Stomach (tissue), 19 donors: ENCODE measurements at places on chromosomes 16 and 17.
A peak's percentile ranks its signal among the peaks of the same experiment; 100 is the strongest.

DNA sequence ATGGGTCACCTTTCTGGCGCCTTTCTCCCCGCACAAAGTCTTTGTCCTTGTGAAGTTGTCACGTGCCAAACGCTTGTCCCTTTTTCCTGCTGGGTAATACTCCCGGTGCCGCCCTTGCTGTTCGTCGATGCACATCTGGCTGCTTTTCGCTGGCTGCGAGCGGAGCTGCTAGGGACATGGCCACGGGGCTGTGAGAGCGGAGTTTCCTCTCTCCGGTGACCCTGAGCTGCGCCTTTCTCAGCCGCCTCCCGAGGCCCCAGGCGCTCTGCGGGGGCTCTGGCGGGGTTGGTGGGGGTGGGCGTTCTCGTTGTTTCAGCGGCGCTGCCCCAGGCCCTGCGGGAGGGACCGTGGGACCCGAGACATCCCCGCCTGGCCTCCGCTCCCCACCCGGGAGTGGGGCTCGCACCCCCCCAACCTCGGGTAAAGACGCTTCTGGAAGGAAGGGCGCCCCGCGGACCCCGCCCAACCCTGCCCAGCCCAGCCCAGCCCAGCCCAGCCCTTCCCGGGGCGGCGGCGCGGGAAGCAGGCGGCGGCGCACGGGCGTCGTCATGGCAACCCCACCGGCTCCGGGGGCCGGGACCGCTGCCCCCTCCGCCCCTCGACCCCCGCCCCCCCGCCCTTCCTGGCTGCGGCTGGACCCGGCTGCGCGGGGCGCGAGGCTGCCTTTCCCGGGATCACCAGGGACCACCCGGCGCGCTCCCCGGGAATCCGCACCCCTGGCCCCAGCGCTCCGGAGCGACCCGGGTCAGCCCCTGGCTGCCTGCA lies 12.3 kb downstream of the CHMP6 start:
- DNase-seq = no peak

- peak; percentile 95 for DNase-seq
Observed at GRCh38 chr17:28743243-28744103, at the start of gene TRAF4. TSS of gene TRAF4 (plus strand) at chr17:28744011. CDS start at chr17:28744113, 102 bp downstream.

DNA sequence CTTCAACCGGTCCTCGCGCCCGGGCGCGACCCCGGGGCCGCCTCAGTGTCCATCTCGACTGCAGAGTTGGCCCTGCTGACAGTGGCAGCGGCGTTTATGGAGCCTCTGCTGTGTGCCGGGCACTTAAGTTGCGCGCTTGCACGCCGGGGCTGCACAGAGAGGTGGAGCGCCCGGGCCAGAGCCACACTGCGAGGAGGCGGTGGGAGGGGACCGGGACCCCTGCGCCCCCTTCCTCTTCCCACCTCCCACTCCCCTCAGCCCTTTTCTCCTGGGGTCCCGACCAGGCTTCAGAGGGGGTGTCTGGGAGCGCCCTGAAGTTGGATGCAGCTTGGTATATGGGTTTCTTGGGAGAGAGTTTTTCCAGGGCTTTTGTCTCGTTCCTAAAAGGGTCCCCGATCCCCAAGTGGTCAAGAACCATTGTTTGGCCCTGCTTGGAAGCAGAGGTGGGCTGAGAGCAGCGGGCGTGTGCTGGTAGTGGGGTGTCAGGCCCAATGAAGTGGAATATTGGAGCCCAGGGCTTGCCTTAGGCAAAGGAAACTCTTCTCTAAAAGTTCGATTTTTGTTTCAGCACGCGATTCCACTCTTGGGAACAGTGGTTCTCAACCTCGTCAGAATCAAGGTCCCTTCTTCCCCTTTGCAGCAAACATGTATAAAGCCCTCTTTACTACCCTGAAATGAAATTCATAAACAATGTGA lies 605 bp downstream of the MRTFB start:
- no peak for DNase-seq

GRCh38 chr17:27222515-27222914 lies 71.4 kb upstream of the WSB1 start:
- no peak for DNase-seq

- DNase-seq = no peak
Observed at GRCh38 chr16:27285676-27286196, 17.2 kb upstream of the NSMCE1 start.

- no peak for DNase-seq
Observed at GRCh38 chr16:50301626-50302471, 35.5 kb downstream of the ADCY7 start.

GRCh38 chr16:28293601-28293960 lies 1.3 kb downstream of the SBK1 start:
- DNase-seq = no peak

DNA sequence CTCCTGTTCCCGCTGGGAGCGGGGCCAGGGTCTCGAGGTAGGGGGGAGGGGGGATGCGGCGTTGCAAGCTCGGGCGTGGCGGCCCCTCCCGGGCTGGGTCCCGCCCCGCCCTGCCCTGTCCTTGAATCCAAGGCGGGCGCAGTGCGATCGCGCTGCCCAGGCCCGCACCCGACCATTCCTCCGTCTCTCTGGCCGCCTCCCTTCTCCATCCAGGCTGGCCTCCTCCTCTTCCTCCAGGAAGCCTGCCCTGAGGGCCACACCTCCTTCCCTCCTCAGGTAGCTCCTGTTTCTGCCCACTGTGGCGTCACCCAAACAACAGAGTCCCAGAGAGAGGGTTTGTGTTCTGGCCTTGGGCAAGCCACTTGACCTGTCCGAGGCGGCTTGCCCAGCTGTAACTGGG lies 43.0 kb upstream of the TAC4 start:
- DNase-seq = no peak

- peak; percentile 74 for DNase-seq
Observed at GRCh38 chr16:24041834-24042631, 206.2 kb downstream of the PRKCB start.

DNA sequence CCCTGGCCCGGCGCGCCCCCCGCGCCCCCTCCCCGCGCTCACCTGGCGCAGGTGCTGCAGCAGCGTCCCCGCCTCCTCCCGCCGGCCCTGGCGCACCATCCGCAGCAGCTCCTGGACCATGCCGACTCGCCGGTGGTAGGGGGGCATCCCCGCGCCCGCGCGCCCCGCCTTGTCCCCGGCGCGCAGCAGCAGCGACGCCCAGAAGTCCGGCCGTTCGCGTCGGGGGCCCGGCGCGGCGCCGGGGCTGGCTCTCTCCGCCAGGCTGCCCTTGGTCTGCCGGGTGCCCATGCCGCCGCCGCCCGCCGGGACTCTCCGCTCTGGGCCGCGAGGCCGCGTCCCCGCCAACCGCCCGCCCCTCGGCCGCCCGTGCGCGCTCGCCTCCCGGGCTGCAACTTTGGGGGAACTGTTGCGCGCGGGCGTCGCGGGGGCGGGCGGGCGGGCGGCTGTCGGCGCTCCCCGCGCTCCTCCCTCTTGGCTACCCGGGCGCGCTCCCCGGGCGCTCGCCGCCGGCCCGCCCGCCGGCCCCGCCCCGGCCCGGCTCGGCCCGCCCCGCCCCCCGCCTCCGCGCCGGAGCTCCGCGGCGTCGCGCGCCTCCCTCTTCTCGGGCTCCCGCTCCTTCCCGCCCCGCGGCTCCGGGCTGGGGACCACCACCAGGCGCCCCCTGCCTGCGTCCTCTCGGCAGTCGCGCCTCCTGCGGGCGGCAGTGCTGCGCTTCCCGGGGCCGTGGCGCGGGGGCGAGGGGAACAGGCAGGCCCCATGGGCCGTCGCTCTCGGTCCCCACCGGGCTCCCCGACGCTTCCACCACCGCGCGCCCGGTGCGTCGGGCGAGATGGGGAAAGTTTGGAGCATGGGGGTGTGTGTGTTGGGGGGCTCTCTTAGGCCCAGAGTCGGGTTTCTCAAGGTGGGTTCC lies at the start of gene LRRC75A:
LRRC75A (minus strand) TSS at position 491 of the 910 bp plus-strand sequence; CDS start at position 288, 203 bp downstream.
- DNase-seq = peak; percentile 59

- DNase-seq = no peak
Observed at GRCh38 chr16:30521873-30522641, 4.3 kb downstream of the ZNF768 start.

DNA sequence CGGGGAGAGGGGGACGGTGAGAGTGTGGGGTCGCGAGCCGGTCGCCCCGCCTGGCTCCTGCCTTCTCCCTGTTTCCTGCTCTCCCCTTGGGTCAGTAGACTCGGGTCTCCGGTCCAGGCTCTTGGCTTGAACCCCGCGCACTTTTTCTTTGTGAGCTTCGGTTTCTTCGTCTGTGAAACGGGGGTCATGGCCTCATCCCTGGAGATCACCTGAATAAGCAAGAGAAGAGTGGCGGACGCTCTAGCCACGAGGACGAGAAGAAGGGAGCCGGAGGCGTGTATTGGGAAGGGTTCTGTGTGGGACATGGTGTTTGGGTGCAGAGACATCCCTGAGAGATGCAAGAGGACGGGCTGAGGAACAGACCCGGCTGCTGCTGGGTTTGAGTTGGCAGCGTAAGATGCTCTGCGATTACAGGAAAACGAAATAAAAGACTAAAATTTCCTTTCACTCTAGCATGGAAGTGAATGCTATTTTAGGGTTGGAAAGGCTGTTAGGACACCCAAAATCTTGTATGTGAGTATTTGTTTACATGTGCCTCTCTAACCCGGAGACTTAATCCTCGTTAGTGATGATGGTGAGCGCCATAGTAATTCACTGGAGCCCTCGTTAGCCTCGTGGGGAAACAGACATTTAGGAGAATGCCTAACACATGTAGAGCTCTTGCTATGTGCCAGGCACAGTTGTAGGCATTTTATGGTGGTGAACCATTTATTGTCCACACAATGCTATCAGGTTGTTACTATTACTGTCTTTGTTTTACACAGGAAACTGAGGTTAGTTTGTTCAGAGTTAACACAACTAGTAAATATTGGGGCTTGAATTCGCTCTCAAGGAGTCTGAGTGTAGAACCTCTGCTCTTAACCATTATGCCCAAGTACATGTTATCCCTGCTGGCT lies 646 bp downstream of the KIF22 start:
- no peak for DNase-seq

DNA sequence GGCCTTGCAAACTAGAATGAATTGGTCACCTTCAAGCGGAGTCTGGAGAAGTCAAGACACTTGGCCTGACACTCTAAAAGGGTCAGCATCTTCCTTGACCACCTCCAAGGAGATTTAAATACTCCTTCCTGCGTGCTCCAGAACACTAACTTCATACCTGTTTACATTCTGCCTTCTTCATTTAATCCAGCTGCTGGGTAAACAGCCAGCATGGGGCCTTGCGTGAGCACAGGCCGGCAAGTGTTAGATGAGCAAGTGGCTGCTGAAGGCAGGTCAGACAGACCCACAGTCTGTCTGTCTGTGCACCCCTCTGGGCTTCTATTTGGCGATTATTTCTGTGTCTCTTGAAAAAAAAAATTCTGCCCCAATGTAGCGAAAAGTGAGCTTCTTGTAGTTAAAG lies 153.8 kb downstream of the MSI2 start:
- DNase-seq = no peak

DNA sequence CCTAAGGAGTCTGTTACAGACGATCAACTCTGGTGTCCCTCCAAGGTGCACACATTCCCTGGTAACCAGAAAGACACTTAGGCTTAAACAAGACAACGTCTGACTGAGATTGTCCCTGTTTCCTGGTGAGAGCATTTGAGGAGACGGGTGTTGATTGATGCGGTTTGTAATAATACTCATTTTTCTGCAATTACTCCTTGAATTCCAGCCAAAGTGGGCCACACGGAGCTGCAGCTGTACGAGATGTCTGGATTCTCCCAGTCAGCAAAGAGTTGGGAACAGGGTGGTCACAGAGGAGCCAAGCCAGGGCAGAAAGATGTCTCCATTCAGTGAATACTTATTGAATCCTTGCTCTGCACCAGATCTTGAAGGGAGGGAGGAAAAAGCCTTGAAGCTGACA lies 30.9 kb upstream of the CES5A start:
- DNase-seq = no peak

- peak; percentile 79 for DNase-seq
Observed at GRCh38 chr17:17403899-17404576, 72.8 kb upstream of the MED9 start.

DNA sequence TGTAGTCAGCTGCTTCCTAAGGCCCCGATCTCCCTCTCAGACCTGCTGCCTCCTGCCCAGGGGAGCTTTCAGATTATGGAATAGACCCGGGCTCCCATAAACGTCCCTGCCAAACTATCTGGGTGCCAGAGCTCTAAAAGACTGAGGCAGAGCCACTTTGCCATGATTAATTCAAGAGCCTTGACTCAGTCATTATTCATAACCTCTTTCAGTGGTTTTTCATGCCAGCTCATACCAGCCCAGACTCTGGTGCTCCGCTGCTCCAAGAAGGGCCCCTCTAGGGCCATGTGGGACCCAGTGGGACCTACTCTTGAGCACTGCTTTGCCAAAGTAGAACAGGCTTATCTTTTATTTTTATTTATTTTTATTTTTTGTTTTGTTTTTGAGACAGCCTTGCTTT lies 23.9 kb downstream of the DNAI2 start:
- no peak for DNase-seq

- DNase-seq = no peak
Observed at GRCh38 chr16:3046641-3047386, 453 bp downstream of the MMP25 start.

DNA sequence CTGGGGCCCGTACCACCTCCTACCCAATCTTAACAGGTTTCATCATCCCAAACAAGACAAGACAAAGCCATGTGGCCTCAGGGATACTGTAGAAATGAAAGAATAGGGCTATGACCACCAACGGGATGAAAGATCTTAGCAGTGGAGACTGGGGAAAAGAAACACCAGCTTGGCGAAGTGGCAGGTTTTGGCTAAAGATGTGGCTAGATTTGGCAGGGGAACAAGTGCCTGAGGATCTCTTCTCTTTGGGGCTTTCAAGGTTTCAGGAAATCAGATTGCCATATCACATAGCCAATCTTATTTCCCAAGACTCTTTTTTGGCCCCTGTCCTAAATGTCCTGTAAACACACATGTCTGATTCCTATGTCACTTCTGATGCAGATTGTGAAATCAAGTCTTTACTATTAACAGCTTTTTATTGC lies 6.9 kb downstream of the KRT24 start:
- DNase-seq = no peak

DNA sequence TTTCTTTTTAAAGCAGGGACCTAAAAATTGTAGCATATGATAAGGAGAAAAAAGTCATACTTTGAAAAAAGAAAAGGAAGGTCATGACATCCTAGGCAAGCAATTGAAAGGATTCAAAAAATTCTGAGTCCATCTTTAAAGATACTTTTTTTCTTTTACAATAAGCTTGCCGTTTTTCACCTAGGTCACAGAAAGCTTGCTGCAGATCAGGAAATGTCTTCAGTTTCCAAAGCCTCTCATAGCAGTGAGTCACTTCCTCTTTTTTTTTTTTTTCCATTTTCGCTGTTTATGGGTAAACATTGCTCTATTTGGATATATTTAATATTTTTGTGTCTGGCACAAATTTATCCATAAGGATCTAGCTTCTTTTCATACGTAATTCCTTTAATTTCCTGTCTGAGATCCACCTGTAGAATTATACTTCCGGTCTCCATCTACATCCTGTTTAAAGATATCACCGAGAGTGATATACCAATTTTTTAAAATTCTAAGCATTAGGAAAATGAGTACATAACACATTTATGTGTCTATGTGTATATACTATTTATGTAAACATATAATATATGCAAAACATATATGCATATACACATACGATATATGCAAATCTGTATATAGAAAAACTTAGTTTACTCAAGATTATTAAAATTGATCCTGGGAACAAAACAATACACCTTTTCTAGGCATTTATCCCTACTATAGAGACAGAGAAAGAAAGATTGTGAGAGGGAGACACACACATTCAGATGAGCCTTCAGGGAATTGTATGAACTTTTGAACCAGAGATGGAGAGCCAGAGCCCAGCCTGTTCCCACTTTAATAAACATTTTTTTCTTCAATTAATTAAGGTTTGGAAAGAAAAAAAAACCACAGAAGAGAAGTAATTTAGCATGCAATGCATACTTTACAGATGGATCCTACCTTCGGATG lies 134.4 kb downstream of the SKAP1 start:
- DNase-seq = no peak
